ENCODE measurements at places on chromosomes 6 and 20.

DNA sequence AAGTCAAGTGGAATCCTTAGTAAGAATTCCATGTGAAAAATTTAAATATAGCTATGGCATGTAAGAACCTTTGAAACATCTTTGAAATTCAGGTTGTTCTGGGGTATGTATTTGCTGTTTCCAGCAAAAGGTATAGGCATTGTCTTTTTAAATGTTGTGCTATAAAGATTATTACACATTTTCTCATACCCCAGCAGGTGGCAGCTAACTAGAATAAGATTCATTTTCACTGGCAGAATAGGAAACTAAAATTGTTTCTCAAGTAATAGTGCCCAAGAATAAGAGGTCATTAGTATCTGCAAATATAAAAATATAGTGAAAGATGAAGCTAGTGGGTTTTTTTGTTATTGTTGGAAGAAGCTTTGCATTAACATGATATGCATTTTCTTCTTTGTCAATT is 1.8 kb downstream of the GRIK2 start:
- no peak for DNase-seq

- no peak for DNase-seq
Observed at GRCh38 chr6:32317541-32317940, 54.2 kb downstream of the TSBP1 start.

GRCh38 chr20:57826666-57827287 is 117.0 kb upstream of the PMEPA1 start:
- DNase-seq = no peak

DNA sequence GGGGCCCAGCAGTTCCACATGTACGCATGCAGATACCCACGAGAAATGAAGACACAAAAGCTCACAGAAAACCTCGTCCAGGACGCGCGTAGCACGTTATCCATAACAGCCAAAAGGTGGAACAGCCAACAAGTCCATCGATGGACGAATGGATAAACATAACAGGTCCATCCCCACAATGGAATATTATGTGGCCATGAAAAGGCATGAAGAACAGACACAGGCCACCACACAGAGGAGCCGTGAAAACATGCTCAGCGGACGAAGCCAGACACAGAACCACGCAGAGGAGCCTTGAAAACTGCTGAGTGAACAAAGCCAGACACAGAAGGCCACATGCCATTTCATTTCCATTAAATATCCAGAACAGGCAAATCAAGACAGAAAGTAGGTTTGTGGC is 38.0 kb downstream of the SLC2A4RG start:
- DNase-seq = no peak

GRCh38 chr20:40481337-40481736 is 207.7 kb downstream of the MAFB start:
- DNase-seq = no peak

- DNase-seq = no peak
Observed at GRCh38 chr20:53834062-53834442, 236.3 kb downstream of the BCAS1 start.

GRCh38 chr6:45772051-45772450 is 243.6 kb downstream of the CLIC5 start:
- DNase-seq = no peak

- DNase-seq = no peak
Observed at GRCh38 chr6:46134216-46134615, 4.4 kb downstream of the ENPP4 start.

DNA sequence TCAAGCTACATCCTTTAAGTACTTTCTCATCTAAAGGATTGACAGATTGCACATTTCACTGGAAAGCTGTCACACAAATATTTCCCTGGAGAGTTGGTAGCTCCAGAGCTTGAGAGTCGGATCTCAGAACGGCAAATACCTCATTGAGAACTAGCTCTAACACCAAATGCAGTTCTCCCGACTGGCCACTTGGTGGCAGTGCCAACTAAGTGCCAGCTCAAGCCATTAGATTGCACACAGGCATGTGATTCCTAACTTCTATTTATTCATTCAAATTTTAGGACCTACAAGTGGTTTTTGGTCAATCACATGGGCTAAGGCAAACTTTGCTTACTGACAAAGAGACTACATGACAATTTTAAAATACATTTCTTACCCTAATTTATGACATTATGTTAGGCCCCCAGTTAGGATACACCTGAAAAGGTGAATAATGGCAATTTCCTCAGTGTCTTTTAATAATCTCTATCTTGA is 7.9 kb upstream of the MCHR2 start:
- peak; percentile 4 for DNase-seq

- no peak for DNase-seq
Observed at GRCh38 chr20:51715163-51715855, 52.9 kb downstream of the ATP9A start.
